ENCODE measurements at places on chromosomes 7 and 10. TPM values are rescaled to one million over a fixed set of nuclear protein-coding genes. Genes with fewer than 3 reads are reported as not detected.

The KLF14 gene
- total RNA-seq = 0.86 TPM

The PCDH15 gene
- not detected for total RNA-seq

The CLRN3 gene
- total RNA-seq = not detected

The PRPS1L1 gene
- total RNA-seq = not detected

The PTPN20 gene
- total RNA-seq = not detected

The DRGX gene
- total RNA-seq = not detected

GRCh38 chr7:150941351-150942000, 36.6 kb downstream of the KCNH2 start:
- no peak for DNase-seq

GRCh38 chr7:116788572-116789197, 73.7 kb upstream of the CAPZA2 start:
- DNase-seq = no peak

- no peak for DNase-seq
These were observed 9.0 kb downstream of the ZWINT start for GRCh38 chr10:56351909-56352630.

- DNase-seq = peak; percentile 19
These were observed 6.5 kb downstream of the LBX1 start for GRCh38 chr10:101222683-101223273.

- no peak for DNase-seq
These were observed 143.8 kb downstream of the ZNF22 start for GRCh38 chr10:45144326-45145070.

GRCh38 chr10:106609470-106610266, 554.8 kb downstream of the SORCS1 start:
- no peak for DNase-seq

- no peak for DNase-seq
These were observed 17.7 kb downstream of the AGR2 start for GRCh38 chr7:16787127-16787526.

GRCh38 chr7:106010331-106010730, 47.3 kb downstream of the CDHR3 start:
- DNase-seq = no peak

- no peak for DNase-seq
These were observed 6.1 kb downstream of the KCTD7 start for GRCh38 chr7:66634816-66635215.

- no peak for DNase-seq
These were observed 134.7 kb upstream of the RNF32 start for GRCh38 chr7:156505876-156506275.

GRCh38 chr10:110804376-110804775, 67.4 kb upstream of the PDCD4 start:
- DNase-seq = no peak

GRCh38 chr10:128036746-128037543, 89.3 kb downstream of the MKI67 start:
- peak; percentile 25 for DNase-seq

DNA sequence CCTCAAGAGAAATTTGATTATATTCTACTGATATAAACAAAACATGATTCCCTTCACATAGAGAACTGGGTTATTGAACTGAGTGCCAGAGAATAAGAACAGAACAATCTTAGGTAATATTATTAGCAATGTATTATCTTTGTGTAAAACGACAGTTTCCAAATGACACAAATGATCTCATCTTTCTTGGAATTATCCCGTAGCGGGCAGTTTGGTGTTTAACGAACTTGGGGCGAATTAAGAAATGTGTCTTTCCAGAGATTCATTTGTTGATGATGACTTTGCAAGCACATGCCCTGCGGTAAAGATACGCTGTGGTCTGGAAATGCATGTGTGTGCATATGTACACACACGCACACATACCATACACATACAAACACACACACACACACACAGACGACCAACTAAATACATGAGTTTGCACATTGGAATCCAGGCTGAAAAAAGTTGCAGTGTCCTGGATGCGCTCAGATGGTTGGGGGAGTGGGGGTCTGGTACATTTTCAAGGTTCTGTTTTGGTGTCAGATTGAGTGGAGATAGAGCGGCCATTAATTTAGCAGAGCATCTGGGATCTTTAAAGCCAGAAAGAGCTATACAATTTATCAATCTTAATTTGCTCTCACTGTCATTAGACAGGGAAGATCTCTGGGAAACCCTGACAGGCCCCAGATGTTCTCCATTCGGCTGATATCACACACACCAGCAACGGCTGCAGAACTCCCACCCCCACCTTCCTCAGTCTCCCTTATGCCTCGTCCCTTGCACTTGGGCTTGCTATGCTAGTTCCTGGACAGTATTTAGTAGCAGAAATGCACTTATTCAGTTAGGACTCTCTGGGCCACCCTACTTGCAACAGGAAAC, 112.4 kb upstream of the FAM171A1 start:
- no peak for DNase-seq

DNA sequence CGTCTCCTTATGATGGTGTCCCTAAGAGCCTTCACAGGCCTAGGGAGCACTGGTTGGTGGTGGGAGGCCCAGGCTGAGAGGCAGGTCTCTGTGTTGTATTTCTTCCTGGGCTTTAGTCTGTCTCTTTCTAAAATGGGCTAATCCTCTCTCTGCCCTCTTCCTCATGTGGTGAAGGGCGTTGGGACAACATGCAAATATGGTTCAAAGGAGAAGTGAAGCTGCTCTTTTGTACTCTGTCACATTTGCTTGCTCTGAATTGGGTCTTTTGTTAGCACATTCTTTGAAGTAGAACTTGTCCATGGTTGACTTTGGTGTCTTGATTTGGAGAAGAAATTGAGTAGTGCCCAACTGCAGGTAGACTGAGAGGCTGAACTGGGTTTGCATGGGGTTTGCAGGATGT, 814 bp downstream of the HK1 start:
- no peak for DNase-seq

DNA sequence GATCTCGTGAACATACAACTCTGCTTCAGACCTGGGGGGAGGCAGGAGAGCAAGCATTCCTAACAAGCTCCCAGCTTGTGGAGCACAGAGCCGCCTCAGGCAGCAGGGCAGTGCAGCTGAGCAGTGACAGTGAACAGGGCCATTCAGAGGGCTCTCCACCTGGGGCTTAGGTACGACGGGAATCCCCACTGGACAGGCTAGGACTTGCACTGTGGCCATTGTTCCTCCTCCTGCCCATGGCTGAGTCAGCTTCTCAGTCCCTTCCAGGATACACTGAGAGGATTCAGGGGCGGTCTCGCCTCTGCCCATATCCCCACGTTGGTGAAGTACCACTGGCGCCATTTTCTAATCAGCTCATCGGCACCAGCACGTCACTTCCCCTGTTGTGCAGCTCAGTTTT, 71.1 kb downstream of the FIGNL1 start:
- peak; percentile 28 for DNase-seq

DNA sequence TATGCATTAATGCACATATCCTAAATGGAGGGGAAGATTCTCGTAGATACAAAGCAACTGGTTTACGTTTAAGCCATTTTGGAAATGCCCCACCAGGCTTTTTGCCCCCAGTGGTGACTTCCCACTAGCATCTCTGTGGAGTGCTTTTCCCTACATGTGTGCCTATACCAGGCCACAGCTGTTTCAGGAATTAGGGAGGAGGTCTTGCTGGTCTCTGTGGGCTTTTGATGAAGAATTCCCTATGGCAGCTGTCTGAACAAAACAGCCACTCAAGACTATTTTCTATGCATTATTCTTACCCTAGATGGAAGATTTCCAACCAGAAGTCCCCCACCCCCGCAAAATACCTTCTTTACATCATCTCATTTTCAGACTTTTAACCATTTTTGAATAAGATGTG, 52.0 kb upstream of the NMT2 start:
- DNase-seq = no peak
